ENCODE measurements at places on chromosomes 1 and 21.

- no peak for DNase-seq
Measured at GRCh38 chr1:31502926-31503511, 73.3 kb upstream of the TINAGL1 start.

- DNase-seq, result no peak
Measured at GRCh38 chr1:170624146-170624545, 39.8 kb upstream of the PRRX1 start.

GRCh38 chr1:204605791-204606190 lies 79.7 kb downstream of the LRRN2 start:
- no peak for DNase-seq

- no peak for DNase-seq
Measured at GRCh38 chr21:33816174-33816573, 99.4 kb downstream of the ATP5PO start.

GRCh38 chr1:209685821-209686220 lies 10.6 kb downstream of the G0S2 start:
- DNase-seq, result no peak

- DNase-seq, result no peak
Measured at GRCh38 chr21:42796327-42797062, 82.8 kb downstream of the WDR4 start.

DNA sequence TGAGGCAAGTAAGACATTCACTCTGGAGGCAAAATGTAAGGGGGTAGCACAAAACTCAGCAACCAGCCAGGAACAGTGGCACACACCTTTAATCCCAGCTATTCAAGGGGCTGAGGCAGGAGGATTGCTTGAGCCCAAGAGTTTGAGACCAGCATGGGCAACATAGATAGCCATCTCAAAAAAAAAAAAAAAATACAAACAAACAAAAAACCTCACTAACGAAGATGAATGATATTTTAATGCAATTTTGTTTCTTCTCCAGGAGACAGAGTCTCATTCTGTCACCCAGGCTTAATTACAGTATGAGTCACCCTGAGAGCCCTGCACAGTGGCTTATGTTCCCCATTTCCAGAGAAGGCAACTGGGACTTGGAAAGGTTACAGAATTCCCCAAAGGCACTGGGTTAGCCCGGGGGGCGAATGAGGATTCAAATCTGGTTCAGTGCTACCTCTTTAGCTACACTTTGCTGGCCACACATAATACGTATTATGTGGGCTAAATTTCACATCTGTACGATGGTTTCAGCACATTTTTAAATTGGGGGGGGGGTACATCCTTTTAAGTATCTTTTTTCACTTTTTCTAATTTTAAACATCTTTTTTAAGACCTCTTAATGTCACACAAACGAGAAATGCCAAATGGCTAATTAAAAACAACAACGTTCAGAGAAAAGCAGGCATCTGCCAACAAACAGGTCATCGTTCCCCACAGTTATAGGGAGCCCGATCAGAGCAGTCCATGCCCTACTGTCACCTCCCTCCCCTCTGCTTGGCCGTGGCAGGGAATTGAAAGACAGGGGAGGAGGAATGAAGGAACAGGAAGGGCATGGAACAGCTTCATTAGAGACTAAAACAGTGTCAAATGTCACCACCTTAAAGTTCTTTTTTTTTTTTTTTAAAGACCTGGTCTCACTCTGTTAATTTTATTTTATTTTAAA lies 3.5 kb downstream of the CELA2A start:
- DNase-seq, result no peak

DNA sequence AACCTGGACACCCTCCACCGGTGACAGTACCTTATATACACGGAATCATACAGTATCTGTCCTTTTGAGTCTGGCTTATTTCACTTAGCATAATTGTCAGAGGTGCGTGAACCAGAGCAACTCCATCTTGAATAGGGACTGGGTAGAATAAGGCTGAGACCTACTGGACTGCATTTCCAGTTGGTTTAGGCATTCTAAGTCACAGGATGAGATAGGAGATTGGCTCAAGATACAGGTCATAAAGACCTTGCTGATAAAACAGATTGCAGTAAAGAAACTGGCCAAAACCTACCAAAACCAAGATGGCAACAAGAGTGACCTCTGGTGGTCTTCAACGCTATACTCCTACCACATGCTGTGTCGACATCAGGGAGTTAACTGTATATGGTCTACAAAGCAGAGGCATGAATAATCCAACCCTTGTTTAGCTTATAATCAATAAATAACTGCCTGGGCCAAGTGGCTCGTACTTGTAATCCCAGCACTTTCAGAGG lies 1.4 kb upstream of the FDPS start:
- DNase-seq, result peak; percentile 48

GRCh38 chr1:151072224-151072623 lies 1.7 kb downstream of the GABPB2 start:
- DNase-seq, result no peak

DNA sequence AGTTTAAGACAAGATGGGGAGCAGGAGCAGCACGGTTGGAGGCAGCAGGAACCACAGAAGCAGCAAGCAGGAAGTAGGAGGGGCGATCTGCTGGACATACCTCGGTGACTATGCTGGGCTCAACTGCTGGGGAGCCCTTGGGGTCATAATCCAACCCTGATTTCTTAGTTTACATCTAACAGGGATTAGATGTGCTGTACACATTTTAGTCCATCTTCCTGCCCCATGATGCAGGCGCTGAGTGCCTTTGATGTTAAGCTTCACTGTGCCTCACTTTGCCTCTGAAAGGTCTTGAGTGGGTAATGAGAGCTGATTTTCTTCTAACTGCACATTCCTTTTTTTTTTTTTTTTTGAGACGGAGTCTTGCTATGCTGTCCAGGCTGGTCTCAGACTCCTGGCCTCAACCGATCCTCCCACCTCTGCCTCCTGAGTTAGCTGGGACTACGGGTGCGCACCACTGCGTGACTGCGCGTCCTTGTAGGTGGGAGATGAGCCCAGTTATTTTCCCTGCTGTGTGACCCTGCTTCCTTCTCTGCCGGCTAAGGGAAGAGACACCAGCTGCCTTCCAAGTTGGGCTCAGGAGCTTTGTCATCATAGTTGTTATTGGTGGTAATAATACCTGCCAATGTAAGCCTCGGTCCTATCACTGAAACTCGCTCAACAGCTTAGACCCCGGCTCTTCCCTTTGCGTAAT lies 1.1 kb upstream of the RCAN3 start:
- no peak for DNase-seq

DNA sequence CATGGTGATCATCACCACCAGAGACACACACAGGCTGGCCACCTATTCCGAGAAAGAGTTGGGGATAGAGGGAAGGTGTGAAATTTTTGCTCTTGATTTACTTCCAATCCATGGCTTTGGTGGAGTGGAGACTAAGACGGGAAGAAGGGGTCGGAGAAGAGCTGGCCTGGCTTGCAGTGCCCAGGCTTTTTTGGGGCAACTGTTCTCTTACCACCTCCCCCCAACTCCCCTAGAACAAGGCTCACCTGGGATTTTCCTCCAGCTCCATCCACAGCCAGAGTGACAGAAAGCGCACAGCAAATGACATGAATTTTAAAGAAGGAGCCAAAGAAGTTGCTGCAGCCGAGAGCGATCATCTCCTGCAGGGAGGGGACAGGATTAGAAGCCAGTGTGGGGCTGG lies 16.0 kb downstream of the SLC26A9 start:
- DNase-seq, result no peak

DNA sequence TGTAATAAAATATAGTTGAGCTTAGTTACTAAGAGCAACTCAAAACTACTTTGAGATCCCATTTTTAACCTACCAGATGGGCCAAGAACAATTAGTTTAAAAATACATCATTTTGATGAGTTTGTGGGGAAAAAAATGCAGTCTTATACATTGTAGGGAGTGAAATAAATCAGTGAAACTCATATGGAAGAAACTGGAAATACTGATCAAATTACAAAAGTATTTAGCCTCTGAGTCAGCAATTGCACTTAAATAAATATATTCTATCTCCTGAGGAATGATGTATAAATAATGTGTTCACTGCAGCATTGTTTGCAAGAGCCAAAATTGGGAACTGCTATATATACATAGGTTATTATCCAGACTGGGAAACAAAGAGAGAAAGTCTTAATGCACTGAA lies 4.6 kb upstream of the SMCP start:
- no peak for DNase-seq

DNA sequence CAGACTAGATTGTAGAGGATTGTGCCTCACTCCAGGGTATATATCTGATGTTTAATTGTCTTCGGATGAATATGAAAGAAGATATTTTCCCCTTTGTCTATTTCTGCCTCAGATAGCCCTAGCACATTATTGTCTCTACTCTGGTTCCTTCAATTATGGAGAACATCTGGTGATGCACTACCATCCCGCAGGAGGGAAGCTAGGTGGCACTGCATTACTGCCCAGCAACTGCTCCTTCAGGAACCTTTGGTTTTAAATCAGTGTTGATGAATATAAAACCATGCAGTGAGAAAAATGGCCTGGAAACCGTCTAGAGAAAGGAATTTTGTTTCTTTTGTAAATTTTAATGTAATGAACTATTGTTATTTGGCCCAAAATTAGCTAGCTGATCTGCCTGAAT lies 68.5 kb downstream of the GPR88 start:
- DNase-seq, result peak; percentile 1

GRCh38 chr1:219405531-219406331 lies 207.2 kb downstream of the ZC3H11B start:
- peak; percentile 22 for DNase-seq

GRCh38 chr1:27436204-27437159 lies 44.1 kb downstream of the GPR3 start:
- no peak for DNase-seq

DNA sequence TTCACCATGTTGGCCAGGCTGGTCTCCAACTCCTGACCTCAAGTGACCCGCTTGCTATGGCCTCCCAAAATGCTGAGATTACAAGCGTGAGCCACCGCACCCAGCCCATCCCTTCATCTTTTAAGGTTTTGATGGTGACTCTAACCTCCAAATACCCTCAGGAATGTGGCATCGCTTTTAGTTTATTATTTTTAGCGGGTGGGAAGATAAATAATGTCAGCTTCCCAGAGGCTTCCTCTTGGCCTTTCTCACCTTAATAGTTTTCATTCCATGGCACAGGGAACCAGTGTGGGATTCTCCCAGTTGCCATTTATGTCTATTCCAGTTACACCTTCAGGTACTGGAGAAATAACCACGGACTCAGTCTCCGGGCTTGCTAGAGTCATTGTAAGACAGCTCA lies 92.1 kb upstream of the LRRN2 start:
- DNase-seq, result no peak

- no peak for DNase-seq
Measured at GRCh38 chr1:36257375-36257767, 33.1 kb downstream of the THRAP3 start.

DNA sequence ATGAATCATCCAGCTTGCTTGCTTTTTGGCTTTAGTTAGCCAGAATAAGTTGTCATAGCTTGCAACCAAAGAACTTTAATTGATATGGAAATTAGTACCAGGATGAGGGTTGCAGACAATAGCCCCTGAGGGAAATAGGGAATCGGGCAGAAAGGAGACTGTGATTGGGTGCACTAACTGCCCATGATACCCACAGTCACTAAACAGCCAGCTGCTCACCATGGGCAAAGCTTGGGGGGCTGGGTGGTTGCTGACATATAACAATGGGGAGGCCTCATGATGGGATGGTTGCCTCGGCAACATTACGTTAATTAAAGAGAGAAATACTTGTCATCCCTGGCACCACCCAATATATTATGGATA lies 17.8 kb upstream of the PLA2G2E start:
- DNase-seq, result no peak

GRCh38 chr1:168763031-168763430 lies 34.0 kb upstream of the DPT start:
- no peak for DNase-seq

DNA sequence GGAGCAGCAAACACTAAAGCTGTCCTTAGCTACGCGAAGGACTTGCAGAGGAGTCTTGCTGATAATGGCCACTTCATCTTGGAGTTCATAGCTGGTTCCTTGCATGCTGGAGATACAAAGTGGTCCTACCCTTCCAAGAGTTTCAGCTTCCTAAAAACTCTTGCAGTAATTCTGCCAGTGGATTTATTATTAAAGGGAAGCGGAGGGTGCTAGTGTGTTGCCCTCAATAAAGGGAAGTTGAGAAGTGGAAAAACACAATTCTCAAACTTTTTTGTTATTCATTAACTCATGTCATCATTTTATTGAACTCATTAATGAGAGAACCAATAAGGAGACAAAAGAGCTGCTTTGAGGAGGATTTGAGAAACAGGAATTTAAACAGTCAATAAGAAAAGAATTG lies 6.5 kb upstream of the HAPLN2 start:
- no peak for DNase-seq

DNA sequence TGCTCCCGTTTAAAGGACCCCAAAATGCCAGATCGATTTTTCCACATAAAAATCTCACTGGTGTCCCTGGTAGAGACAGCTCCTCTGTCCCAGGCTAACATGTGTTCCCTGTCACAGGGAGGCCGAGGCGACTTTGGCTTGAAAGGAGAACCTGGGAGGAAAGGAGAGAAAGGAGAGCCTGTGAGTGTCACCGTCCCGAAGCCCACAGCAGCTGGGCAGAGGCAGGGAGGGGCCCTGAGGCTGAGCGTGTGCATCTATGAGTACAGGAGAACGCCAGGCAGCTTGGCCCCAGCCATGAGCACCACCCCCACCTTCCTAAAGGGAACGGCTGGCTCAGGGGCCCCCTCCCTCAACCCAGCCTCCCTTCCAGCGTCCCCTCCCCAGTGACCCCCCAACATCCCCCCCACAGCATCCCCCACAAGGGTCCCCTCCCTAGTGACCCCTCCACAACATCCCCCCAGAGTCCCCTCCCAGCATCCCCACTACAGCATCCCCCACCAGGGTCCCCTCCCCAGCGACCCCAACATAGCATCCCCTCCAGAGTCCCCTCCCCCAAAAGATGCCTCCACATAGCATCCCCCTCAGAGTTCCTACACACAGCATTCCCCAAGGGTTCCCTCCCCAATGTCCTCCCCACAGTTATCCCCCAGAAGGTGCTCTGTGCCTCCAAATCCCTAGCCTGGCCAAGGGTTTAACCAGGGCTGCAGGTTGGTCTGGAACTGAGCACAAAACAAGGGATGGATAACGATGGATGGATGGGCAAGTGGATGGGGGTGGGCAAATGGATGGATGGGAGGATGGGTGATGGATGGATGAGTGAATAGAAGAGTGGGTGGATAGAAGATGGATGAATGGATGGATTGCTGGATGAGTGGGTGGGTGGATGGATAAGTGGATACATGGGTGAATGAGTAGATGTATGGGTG lies 25.1 kb downstream of the COL6A2 start:
- DNase-seq, result no peak

DNA sequence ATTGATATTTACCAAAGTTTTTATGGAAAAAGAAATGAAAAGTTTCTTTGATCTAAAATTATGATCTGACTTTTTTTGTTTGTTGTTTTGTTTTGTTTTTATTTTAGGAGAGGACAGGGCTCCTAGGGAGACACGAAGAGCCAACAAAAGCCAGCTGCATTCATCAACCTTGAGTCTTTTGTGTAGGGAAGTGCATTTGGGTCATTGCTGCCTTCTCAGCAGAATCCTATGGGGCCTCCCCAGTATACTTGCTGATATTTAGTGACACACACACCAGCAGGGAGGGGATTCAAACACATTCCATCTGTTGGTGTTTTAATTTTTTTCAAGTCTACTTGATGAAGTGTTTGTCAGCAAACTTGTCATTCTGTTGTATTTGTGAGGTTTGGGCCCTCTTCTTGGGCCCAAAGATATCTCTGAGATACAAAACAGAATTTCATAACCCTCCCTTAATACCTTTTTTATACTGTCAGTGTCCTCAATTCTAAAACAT lies 203.5 kb downstream of the NTNG1 start:
- no peak for DNase-seq
